ENCODE measurements at places on chromosomes 6 and 20. TPM values are rescaled to one million over a fixed set of nuclear protein-coding genes. Genes with fewer than 3 reads are reported as not detected.

The LRFN2 gene
- total RNA-seq = not detected

DNA sequence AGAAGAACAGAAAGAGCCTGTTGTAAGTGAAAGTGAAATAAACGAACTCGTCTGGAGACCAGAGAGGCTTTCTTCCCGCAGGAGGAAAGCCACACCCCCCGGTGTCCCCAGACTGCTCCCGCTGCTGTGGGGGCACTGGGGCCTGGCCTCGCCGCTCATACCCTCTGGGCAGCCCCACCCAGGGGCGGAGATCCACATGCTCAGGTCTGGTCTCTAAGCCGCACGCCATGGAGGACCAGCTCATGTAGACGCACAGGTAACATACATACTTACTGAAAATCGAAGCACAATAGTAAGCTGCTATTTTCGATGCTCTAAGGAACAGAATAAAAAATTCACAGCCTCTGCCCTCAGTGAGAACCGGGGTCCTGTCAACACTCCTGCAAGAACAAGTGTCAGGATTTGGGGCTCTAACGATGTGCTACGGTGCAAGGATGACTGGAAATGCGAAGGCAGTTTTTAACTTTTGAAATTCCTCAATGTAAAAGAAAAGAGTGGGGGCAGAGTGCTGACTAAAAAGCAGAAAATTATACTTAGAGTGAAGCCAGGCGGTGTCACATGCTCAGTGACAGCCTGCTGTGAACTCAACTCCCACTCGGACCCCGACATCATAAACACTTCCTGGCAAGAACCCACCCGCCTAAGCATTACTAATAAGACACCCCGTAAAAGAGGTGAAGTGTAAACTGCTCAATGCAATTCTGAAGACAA lies 110.5 kb downstream of the IRF4 start:
- no peaks in the 10 kb centered on the region for H3K36me3 ChIP-seq
- no peaks in the 10 kb centered on the region for H3K4me1 ChIP-seq
- H3K27ac ChIP-seq = no peak overlapping the region
- no peak for DNase-seq
- H3K27me3 ChIP-seq = no peaks in the 10 kb centered on the region
- no peak overlapping the region for H3K4me3 ChIP-seq

- DNase-seq = no peak
- no peaks in the 10 kb centered on the region for H3K36me3 ChIP-seq
- no peak overlapping the region for H3K4me3 ChIP-seq
- no peaks in the 10 kb centered on the region for H3K4me1 ChIP-seq
- H3K27ac ChIP-seq = no peak overlapping the region
- no peaks in the 10 kb centered on the region for H3K27me3 ChIP-seq
Observed at GRCh38 chr6:161270116-161270515, 3.7 kb downstream of the AGPAT4 start.

DNA sequence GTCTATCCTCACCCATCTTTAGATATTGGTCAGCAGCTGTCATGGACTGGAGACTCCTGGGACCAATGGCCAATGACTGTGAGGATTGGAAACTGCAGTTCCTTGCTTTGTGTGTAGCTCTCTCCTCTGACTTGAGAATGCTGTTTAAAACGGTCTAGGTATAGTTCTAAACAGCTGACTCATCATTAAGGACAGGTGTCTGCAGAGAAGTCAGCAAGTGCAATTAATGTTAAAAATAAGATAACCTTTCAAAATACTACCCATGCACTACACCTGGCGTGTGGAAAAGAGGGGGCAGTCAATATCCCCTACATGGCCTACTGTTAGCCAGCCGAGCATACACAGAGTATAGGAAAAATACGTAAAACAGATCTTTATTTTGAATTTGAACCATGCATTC lies 115.4 kb upstream of the TAB2 start:
- H3K27ac ChIP-seq = no peak overlapping the region
- no peaks in the 10 kb centered on the region for H3K27me3 ChIP-seq
- no peak overlapping the region for H3K4me3 ChIP-seq
- H3K4me1 ChIP-seq = no peaks in the 10 kb centered on the region

- H3K27ac ChIP-seq = no peak overlapping the region
- no peaks in the 10 kb centered on the region for H3K27me3 ChIP-seq
- DNase-seq = no peak
Observed at GRCh38 chr6:84086545-84087429, 53.2 kb downstream of the MRAP2 start.

GRCh38 chr20:63503524-63503923 lies 4.6 kb upstream of the EEF1A2 start:
- no peak overlapping the region for H3K4me3 ChIP-seq
- DNase-seq = no peak
- H3K27me3 ChIP-seq = peaks cover 20% of the 10 kb centered on the region
- no peak overlapping the region for H3K27ac ChIP-seq
- no peaks in the 10 kb centered on the region for H3K4me1 ChIP-seq

DNA sequence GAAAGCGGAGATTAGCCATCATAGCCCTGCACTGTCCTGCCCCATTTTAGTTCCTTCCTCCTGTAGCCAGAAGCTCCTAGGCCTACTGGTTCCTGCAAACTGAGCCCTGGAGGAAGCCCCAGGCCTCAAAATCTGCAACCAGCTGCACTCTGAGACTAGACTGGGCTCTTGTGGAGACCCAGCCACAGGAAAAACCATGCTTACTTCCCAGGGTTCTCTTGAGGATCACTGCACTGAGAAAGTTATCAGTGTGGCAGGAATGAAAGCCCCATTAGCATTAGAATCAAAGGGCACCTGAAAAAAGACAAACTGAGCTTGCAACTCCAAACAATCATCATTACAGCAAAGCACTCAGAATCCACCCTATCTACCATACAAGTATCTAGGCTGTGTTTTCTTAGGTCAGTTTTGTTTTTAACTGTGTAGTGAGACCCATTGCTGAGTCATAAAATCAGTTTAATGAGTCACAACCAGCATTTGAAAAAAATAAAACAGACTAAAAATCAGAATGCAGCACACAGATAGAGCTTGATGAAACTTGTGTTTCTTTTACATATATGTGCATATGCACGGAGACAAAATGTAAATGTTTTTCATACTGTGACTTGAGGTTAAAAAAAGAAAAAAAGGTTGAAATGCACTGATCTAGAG lies 91.0 kb downstream of the UNC5CL start:
- no peaks in the 10 kb centered on the region for H3K27me3 ChIP-seq
- H3K27ac ChIP-seq = no peak overlapping the region

DNA sequence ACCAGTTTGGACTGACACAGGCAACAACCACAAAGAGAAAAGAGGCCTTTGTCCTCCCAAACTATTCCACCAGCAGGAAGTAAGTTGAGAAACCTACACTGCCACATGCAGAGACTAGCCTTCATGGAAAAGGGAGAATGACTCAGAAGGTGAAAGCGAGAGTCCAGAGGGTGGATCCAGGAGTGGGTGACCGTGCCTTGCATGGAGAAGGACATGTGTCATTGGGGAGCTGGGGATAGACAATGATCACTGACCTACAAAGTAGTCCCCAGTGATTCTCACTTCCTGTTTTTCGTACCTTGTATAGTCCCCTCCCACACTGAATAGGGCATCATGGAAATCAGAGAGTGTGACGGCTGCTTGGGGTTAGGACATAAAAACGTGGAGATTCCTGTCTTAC lies 91.9 kb downstream of the MYLK4 start:
- no peak for DNase-seq
- H3K27me3 ChIP-seq = no peaks in the 10 kb centered on the region
- H3K4me3 ChIP-seq = no peak overlapping the region
- no peak overlapping the region for H3K27ac ChIP-seq

Data from uterus (tissue), 4 donors.